ENCODE measurements at places on chromosomes 16 and 17. TPM values are rescaled to one million over a fixed set of nuclear protein-coding genes. Genes with fewer than 3 reads are reported as not detected.
A peak's percentile ranks its signal among the peaks of the same experiment; 100 is the strongest.

- H3K36me3 ChIP-seq = no peaks in the 10 kb centered on the region
- no peak for DNase-seq
Observed at GRCh38 chr17:74018115-74018514, 185.4 kb upstream of the RPL38 start.

The USP22 gene
- 172 TPM for polyA plus RNA-seq

DNA sequence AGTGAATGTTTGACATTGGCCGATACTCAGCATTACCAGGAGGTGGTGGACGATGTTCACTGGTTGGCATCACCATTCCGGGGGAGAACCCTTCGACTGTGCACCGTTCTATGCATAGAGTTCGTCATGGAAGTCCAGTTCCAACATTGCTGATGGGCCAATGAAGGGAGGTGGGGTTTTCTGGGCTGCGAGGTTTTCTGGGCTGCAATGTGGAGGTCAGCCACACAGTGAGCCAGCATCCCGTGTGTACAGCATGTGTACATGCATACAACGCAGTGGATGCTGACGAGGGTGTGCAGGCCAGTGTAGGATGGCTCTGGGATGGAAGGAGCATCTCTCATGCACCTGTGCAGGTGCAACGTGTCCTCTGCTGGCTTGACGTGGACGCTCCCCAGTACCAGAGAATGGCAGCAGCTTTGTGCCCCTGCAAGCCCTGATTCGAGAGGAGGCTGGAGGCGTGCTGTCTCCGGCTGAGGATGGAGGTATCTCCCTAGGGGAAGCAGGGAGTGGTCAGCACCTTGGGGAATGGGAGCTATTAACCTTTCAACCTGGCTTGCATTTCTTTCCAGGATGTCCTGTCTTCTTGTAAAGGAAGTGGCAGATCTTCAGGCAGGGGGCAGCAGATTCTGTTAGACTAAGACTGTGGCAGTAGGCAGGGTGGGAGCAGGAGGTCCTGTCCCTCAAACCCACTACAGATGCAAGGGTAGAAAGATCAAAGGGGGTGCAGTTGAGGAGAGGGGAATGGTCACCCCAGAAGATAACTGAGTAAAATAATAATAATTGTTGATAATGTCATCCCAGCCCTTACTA, 98.2 kb downstream of the CYLD start:
- no peak overlapping the region for H3K27ac ChIP-seq
- no peak overlapping the region for H3K4me3 ChIP-seq
- no peak for DNase-seq
- no peaks in the 10 kb centered on the region for H3K4me1 ChIP-seq
- H3K27me3 ChIP-seq = no peaks in the 10 kb centered on the region

The SLC35G6 gene
- polyA plus RNA-seq = not detected

- no peak overlapping the region for H3K4me3 ChIP-seq
- peaks cover 12% of the 10 kb centered on the region for H3K27me3 ChIP-seq
- no peak for DNase-seq
- no peak overlapping the region for H3K27ac ChIP-seq
- no peaks in the 10 kb centered on the region for H3K36me3 ChIP-seq
Observed at GRCh38 chr17:41190328-41190727, 641 bp downstream of the KRTAP9-1 start.

GRCh38 chr16:29254676-29255495, 151.6 kb downstream of the NPIPB11 start:
- H3K27ac ChIP-seq = no peak overlapping the region
- H3K4me3 ChIP-seq = no peak overlapping the region
- H3K27me3 ChIP-seq = no peaks in the 10 kb centered on the region
- no peak for DNase-seq

- H3K4me1 ChIP-seq = no peaks in the 10 kb centered on the region
- H3K27me3 ChIP-seq = no peaks in the 10 kb centered on the region
- peaks cover 26% of the 10 kb centered on the region for H3K36me3 ChIP-seq
- H3K4me3 ChIP-seq = no peak overlapping the region
- H3K27ac ChIP-seq = no peak overlapping the region
Observed at GRCh38 chr16:11547118-11547916, 39.4 kb downstream of the LITAF start.

- no peaks in the 10 kb centered on the region for H3K4me1 ChIP-seq
- H3K27ac ChIP-seq = no peak overlapping the region
- H3K4me3 ChIP-seq = no peak overlapping the region
- no peaks in the 10 kb centered on the region for H3K27me3 ChIP-seq
- peak; percentile 70 for DNase-seq
Observed at GRCh38 chr17:17613708-17614114, 22.2 kb upstream of the PEMT start.

DNA sequence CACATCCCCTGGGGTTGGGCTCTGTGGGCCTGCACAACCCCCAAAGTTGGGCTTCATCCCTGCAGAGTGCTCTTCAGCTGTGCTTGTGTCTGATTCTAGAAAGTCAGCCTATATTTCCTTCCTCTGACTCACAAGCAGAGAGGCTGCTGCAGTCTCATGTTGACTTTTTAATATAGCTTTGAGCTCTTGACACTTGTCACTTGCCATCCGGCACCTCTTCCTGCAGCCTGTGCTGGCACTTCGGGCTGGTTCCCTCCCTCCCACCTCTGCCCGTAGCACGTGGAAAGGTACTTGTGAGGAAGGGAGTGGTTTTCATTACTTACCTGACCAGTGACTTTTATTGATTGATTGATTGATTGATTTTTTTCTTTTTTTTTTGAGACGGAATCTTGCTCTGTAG, 19.0 kb upstream of the JPT2 start:
- H3K27ac ChIP-seq = no peak overlapping the region
- H3K36me3 ChIP-seq = peaks cover 17% of the 10 kb centered on the region
- no peaks in the 10 kb centered on the region for H3K27me3 ChIP-seq
- no peak overlapping the region for H3K4me3 ChIP-seq
- peaks cover 7% of the 10 kb centered on the region for H3K4me1 ChIP-seq

- H3K27ac ChIP-seq = no peak overlapping the region
- no peak for DNase-seq
- H3K4me3 ChIP-seq = no peak overlapping the region
- H3K36me3 ChIP-seq = no peaks in the 10 kb centered on the region
- H3K27me3 ChIP-seq = peaks cover 87% of the 10 kb centered on the region
Observed at GRCh38 chr16:85829751-85830445, 30.4 kb downstream of the COX4I1 start.

The KRT32 gene
- polyA plus RNA-seq = not detected

The KRT33A gene
- polyA plus RNA-seq = not detected

- H3K36me3 ChIP-seq = no peaks in the 10 kb centered on the region
- DNase-seq = no peak
- H3K27me3 ChIP-seq = no peaks in the 10 kb centered on the region
- H3K27ac ChIP-seq = no peak overlapping the region
- H3K4me3 ChIP-seq = no peak overlapping the region
Observed at GRCh38 chr17:27239046-27239445, 54.9 kb upstream of the WSB1 start.

- peak overlapping the region; percentile 73 for H3K4me3 ChIP-seq
- 0 out of 2 replicates have a peak overlapping the region, but pooled peaks have one; percentile 69 for H3K27ac ChIP-seq
Observed at GRCh38 chr17:75897160-75898019, 639 bp upstream of the TRIM65 start.

The KRTAP2-1 gene
- not detected for polyA plus RNA-seq

DNA sequence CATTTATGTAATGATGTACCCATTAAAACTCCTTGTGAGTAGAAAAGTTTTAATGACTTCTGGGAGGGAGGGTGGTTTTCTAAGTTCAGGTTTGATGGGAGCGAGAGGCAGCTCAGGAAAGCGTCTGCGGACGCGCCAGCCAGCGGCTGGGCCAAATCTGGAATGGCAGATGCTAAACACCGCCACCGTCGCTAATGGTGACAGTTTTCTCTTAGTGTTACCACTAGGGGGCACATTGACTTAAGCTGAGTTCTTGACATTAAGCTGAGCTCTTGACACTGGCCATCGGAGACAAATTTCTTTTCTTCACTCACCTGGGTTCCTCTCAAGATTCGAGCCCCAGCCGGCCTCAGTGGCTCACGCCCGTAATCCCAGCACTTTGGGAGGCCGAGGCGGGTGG, 6.7 kb downstream of the TRPV1 start:
- no peaks in the 10 kb centered on the region for H3K36me3 ChIP-seq
- no peak overlapping the region for H3K27ac ChIP-seq
- no peaks in the 10 kb centered on the region for H3K27me3 ChIP-seq

DNA sequence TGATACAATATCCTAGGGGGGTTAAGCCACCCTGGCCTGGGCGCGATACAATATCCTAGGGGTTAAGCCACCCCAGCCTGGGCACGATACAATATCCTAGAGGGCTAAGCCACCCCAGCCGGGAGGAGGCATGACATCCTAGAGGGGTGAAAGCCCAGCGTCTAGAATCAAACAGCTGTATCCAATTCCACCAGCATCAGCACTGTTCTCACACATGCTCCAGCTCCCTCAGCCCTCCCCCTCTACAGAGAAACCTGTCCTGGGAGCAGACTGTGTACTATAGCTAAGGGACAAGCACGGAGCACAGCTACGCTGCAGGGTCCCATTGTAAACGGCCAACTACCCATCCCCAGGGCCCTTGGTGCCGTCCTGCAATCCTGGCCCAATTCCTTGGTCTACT, 6.2 kb downstream of the GINS2 start:
- DNase-seq = no peak
- peaks cover 11% of the 10 kb centered on the region for H3K4me1 ChIP-seq
- no peaks in the 10 kb centered on the region for H3K27me3 ChIP-seq
- peaks cover 22% of the 10 kb centered on the region for H3K36me3 ChIP-seq

The ZNF287 gene
- 6.1 TPM for polyA plus RNA-seq

DNA sequence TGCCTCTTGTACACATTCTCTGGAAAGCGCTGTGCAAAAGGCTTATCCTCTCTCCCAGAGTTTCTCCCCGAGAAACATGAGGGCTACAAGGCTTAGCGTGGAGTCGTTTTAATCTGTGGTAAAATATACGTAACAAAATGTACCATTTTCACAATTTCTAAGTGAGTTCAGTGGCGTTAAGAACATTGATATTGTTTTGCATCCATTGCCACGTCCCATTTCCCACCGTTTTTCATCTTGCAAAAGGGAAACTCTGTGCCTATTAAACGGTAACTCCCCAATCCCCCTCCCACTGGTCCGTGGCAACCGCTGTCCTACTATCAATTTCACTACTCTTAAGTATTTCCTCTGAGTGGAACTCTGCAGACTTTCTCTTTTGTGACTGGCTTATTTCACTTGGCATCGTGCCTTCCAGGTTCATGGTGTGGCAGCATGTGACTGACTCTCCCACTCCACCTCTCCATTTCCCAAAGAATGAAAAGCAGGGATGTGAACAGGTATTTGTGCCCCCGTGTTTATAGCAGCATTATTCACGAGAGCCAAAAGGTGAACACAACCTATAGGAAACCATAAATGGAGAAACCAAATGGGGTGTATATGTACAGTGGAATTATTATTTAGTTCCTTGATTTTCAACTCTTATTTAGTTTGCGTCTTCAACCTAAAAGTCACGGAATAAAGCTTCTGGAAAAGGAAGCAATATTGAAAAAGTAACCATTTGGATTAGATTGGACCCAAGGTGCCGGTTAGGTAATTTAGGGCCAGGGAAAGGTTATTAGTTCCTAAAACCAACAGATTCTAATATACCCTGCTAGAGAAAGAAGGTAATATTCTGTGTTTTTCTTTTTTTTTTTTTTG, 1.1 kb upstream of the USP32 start:
- H3K4me3 ChIP-seq = peak overlapping the region; percentile 65
- no peaks in the 10 kb centered on the region for H3K36me3 ChIP-seq
- peak; percentile 57 for DNase-seq
- H3K27me3 ChIP-seq = no peaks in the 10 kb centered on the region

The MMP2 gene
- 963 TPM for polyA plus RNA-seq

DNA sequence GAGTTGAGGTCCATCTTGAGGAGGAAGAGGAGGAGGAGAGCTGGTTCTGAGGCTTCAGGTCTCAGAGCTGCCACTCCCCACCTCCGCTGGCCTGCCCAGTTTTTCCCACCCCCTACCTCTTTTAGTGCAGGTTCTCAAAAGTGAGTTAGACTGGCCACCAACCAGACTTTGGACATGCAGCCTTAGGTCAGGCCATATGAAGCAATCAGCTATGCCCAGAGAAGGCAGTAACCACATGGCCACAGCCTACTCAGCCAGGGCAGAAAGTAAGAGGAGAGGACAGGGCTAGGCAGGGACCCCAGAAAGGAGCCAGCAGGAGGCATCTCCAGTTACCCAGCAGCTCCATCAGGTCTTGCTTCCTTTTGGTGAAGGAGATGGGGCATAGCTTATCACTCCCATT, 9.0 kb downstream of the MYO15A start:
- H3K27me3 ChIP-seq = no peaks in the 10 kb centered on the region
- no peaks in the 10 kb centered on the region for H3K36me3 ChIP-seq
- no peaks in the 10 kb centered on the region for H3K4me1 ChIP-seq
- H3K27ac ChIP-seq = no peak overlapping the region
- no peak for DNase-seq
